Glutamatergic neuron (in vitro differentiated cells): ENCODE measurements at places on chromosomes 6 and 20. TPM values are rescaled to one million over a fixed set of nuclear protein-coding genes. Genes with fewer than 3 reads are reported as not detected.

The SRXN1 gene
- 6.3 TPM for total RNA-seq

The PRKN gene
- 7.0 TPM for total RNA-seq

The F13A1 gene
- total RNA-seq = not detected

The DLL1 gene
- total RNA-seq = 34.3 TPM

The NNAT gene
- 1,047 TPM for total RNA-seq

The AGER gene
- 13.2 TPM for total RNA-seq

The HRH3 gene
- total RNA-seq = 13.7 TPM

The ADGB gene
- total RNA-seq = not detected

The FOXA2 gene
- not detected for total RNA-seq

The SEL1L2 gene
- total RNA-seq = not detected

The CCDC28A gene
- 10.1 TPM for total RNA-seq

The HLA-DPA1 gene
- 1.0 TPM for total RNA-seq

GRCh38 chr20:37693242-37693634 is 592 bp upstream of the CTNNBL1 start:
- peak overlapping the region; percentile 100 for H3K4me3 ChIP-seq
- H3K27me3 ChIP-seq = peaks cover 3% of the 10 kb centered on the region
- no peaks in the 10 kb centered on the region for H3K36me3 ChIP-seq

GRCh38 chr6:160395187-160395586 is 47.0 kb downstream of the SLC22A3 start:
- H3K4me1 ChIP-seq = peaks cover 1% of the 10 kb centered on the region
- H3K36me3 ChIP-seq = no peaks in the 10 kb centered on the region
- no peaks in the 10 kb centered on the region for H3K27me3 ChIP-seq
- H3K4me3 ChIP-seq = no peak overlapping the region
- H3K27ac ChIP-seq = no peak overlapping the region
- DNase-seq = no peak

DNA sequence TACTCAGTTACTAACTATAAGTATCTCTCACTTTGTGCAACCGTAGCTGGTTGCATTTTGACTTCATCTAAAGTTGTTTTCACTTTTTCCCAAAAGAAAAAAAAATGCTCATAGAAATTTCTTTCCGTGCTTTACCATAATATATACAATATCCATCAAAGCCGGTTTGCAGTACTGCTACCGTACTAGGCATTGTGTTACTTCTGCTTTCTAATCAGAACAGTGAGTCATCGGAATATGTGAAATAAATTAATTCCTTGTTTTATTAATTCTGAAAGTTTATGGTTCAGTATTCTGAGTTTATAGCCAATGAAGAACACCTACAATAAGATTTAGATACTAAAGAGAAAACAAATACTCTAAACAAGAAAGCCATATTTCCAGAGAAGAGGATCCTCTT is 72.5 kb downstream of the TNFRSF21 start:
- H3K4me3 ChIP-seq = no peak overlapping the region
- peaks cover 6% of the 10 kb centered on the region for H3K4me1 ChIP-seq
- H3K36me3 ChIP-seq = no peaks in the 10 kb centered on the region
- no peak overlapping the region for H3K27ac ChIP-seq
- no peaks in the 10 kb centered on the region for H3K27me3 ChIP-seq

- no peaks in the 10 kb centered on the region for H3K36me3 ChIP-seq
- H3K4me3 ChIP-seq = no peak overlapping the region
- H3K27me3 ChIP-seq = no peaks in the 10 kb centered on the region
- H3K4me1 ChIP-seq = no peaks in the 10 kb centered on the region
Observed at GRCh38 chr20:18090477-18090876, 32.8 kb upstream of the OVOL2 start.

GRCh38 chr6:158816803-158817727 is 2.1 kb downstream of the EZR start:
- peak; percentile 55 for DNase-seq
- H3K36me3 ChIP-seq = peaks cover 10% of the 10 kb centered on the region
- peaks cover 8% of the 10 kb centered on the region for H3K27me3 ChIP-seq
- H3K4me3 ChIP-seq = peak overlapping the region; percentile 97

GRCh38 chr20:45058168-45058850 is 42.6 kb downstream of the KCNS1 start:
- DNase-seq = no peak
- H3K27ac ChIP-seq = no peak overlapping the region
- no peak overlapping the region for H3K4me3 ChIP-seq
- H3K4me1 ChIP-seq = peaks cover 18% of the 10 kb centered on the region
- H3K36me3 ChIP-seq = no peaks in the 10 kb centered on the region
- peaks cover 2% of the 10 kb centered on the region for H3K27me3 ChIP-seq

DNA sequence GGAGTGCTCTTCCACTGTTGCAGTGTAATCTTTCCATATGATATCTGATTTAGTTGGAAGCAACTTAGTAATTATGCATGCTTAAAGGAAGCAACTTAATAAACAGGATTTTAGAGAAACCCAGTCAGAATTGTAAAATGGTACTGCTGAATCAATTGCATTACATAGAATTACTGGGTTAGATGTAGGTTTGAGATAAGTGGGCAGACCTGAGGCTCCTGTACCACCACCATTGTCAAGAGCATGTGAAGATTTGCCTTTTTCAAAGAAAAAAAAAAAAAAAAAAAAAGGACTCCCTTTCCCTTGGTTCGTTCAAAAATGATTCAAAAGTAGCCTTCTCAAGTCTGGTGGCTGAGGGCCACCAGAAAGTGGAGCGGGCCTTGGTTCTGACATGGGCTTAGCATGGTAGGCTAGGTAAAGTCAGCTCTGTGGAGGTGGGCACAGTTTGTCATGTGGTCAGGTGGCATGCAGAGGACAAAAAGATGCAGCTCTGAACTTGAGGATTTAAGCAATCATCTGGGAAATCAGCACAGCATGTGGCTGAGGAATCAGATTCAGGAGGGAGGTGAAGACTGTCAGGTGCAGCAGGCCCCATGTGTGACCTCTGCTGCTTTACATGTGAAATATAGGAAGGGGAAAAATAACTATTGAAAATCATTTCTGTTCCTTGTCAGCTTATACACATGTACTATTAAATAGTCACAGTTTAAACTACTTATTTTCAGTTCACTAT is 32.4 kb downstream of the ARID1B start:
- peaks cover 4% of the 10 kb centered on the region for H3K27me3 ChIP-seq
- peaks cover 4% of the 10 kb centered on the region for H3K36me3 ChIP-seq
- H3K4me3 ChIP-seq = peak overlapping the region; percentile 53
- peaks cover 51% of the 10 kb centered on the region for H3K4me1 ChIP-seq

GRCh38 chr6:86148586-86148985 is 505.9 kb upstream of the SYNCRIP start:
- no peak for DNase-seq
- H3K36me3 ChIP-seq = no peaks in the 10 kb centered on the region
- no peak overlapping the region for H3K4me3 ChIP-seq
- H3K27me3 ChIP-seq = peaks cover 4% of the 10 kb centered on the region
- H3K27ac ChIP-seq = no peak overlapping the region
- peaks cover 8% of the 10 kb centered on the region for H3K4me1 ChIP-seq

DNA sequence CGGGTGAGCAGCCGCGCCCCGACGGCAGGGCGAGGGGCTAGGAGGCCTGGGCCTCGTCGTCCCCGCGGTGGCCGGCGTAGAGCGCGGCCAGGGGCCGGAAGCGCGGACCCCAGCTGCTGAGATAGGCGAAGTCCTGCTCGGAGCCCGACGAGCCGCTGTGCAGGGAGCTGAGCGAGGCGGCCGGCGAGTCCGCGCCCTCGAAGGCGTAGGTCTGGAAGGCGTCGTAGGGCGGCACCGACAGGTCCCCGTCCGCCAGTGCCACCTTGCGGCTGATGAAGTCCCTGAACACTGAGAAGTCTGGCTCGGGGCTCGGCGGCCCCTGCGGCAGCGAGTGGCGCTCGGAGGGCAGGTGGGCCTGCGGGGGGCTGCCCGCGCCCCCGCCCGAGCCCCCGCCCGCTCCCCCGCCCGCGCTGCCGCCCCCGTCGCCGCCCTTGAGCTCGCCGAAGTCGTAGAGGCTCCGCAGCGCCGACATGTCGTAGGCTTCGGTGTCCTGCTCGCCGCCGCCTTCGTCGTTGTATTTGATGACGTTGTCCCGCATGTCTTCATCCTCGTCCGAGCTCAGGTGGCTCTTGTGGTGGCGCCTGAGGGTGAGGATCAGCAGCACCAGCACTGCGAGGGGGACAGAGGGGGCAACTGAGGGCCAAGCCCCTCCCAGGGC is 56.5 kb downstream of the CD40 start:
- no peaks in the 10 kb centered on the region for H3K36me3 ChIP-seq
- no peak overlapping the region for H3K27ac ChIP-seq
- peaks cover 7% of the 10 kb centered on the region for H3K27me3 ChIP-seq

- H3K36me3 ChIP-seq = no peaks in the 10 kb centered on the region
- peak overlapping the region; percentile 33 for H3K27ac ChIP-seq
- H3K4me1 ChIP-seq = peaks cover 2% of the 10 kb centered on the region
- peak; percentile 27 for DNase-seq
- no peaks in the 10 kb centered on the region for H3K27me3 ChIP-seq
Observed at GRCh38 chr6:17212546-17213371, 68.4 kb upstream of the RBM24 start.

DNA sequence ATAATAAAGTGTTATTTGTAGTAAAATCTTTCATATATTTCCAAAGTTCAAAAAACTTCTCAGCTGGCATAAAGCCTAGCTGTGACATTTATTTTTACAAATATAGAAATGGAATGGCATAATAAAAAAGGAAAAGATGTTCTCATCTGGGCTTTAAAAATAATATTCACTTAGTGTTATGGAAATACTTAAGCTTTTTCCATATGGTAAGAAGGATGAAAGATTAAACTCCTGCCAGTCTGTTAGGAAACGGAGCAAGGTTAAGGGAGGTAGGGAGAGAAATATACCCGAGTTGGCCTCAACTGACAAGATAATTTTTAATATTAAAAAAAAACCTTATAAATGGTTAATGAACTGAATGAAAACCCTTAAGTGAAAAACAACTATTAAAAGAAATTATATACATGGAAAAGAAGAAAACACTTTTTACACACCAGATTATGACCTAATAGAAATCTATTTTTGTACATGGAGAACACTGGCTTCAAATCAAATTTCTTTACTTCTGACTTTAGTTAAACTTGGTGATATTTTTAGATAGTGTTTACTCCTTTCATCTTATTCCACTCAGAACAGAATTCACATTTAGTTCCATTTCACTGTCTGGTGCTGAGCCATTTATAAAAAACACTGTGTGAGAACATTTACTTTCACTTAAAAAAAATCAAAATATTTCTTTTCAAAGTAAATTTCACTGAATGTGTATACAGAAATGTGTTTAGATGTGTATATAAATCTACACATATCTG is 137.0 kb downstream of the DST start:
- H3K27me3 ChIP-seq = peaks cover 2% of the 10 kb centered on the region
- no peak overlapping the region for H3K4me3 ChIP-seq
- no peaks in the 10 kb centered on the region for H3K4me1 ChIP-seq
- no peak for DNase-seq
- H3K27ac ChIP-seq = no peak overlapping the region

DNA sequence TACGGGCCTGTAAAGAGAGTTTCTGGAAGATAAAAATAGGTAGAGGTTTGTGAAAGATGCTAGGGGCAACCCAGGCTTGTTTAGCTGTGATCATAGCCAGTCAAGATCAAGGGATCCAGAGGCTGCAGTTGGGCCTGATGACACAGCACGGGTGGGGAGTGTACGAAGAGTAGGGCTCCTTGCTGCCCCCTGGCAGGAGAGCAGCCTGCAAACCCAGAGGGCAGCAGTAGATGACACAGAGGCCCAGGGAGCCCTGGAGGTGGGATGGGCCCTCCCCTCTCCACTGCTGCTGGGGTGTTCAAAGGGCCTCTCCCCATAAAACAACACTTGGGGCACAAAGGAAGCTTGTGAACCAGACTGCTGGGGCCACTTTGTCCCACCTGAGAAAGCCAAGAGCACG is 47.2 kb downstream of the VEGFA start:
- peaks cover 7% of the 10 kb centered on the region for H3K36me3 ChIP-seq
- H3K4me1 ChIP-seq = peaks cover 19% of the 10 kb centered on the region
- no peak overlapping the region for H3K27ac ChIP-seq
- H3K27me3 ChIP-seq = peaks cover 5% of the 10 kb centered on the region
- no peak overlapping the region for H3K4me3 ChIP-seq

GRCh38 chr20:4573564-4574355 is 147.9 kb upstream of the PRND start:
- no peak for DNase-seq
- no peak overlapping the region for H3K27ac ChIP-seq
- peaks cover 4% of the 10 kb centered on the region for H3K27me3 ChIP-seq
- no peak overlapping the region for H3K4me3 ChIP-seq
- H3K36me3 ChIP-seq = peaks cover 10% of the 10 kb centered on the region

- peaks cover 2% of the 10 kb centered on the region for H3K27me3 ChIP-seq
- H3K4me3 ChIP-seq = no peak overlapping the region
- H3K4me1 ChIP-seq = peaks cover 63% of the 10 kb centered on the region
- no peak overlapping the region for H3K27ac ChIP-seq
- no peak for DNase-seq
Observed at GRCh38 chr6:3418496-3419060, 38.3 kb downstream of the SLC22A23 start.

GRCh38 chr6:16493112-16493511 is 254.7 kb downstream of the GMPR start:
- H3K36me3 ChIP-seq = no peaks in the 10 kb centered on the region
- H3K4me3 ChIP-seq = no peak overlapping the region
- H3K27me3 ChIP-seq = peaks cover 2% of the 10 kb centered on the region
- peaks cover 9% of the 10 kb centered on the region for H3K4me1 ChIP-seq
- no peak for DNase-seq

- no peaks in the 10 kb centered on the region for H3K27me3 ChIP-seq
- no peaks in the 10 kb centered on the region for H3K36me3 ChIP-seq
- H3K27ac ChIP-seq = no peak overlapping the region
- no peaks in the 10 kb centered on the region for H3K4me1 ChIP-seq
- H3K4me3 ChIP-seq = no peak overlapping the region
Observed at GRCh38 chr6:149473080-149474052, 11.4 kb downstream of the ZC3H12D start.

GRCh38 chr6:64254558-64254957 is 619.0 kb downstream of the PHF3 start:
- H3K4me3 ChIP-seq = no peak overlapping the region
- H3K27me3 ChIP-seq = no peaks in the 10 kb centered on the region
- H3K4me1 ChIP-seq = no peaks in the 10 kb centered on the region
- H3K36me3 ChIP-seq = no peaks in the 10 kb centered on the region
- no peak overlapping the region for H3K27ac ChIP-seq

DNA sequence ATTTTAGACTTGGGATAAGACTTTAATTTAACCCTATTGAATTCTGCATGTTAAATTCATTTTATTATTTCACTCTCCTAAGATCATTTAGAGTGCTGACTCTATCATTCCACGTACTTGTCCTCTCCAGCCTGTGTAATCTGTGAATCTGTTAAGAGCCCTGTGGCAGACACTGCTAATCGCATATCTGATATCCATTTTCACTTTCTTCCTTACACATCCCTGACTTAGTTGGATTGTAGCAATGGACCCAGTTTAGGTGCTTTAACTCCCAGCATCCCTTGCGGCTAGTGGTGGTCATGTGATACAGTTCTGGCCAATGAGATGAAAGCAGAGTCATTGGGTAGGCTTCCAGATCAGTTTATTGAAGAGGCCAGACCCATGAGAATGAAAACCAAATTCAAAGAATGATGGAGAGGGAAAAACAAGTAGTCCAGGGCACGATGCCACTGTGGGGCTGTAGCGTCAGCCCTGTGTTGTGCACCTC is 57.2 kb upstream of the SOX4 start:
- no peaks in the 10 kb centered on the region for H3K36me3 ChIP-seq
- no peak overlapping the region for H3K27ac ChIP-seq
- H3K4me3 ChIP-seq = no peak overlapping the region
